Heart right ventricle (tissue), 16 donors: ENCODE measurements at places on chromosomes 12 and 14. TPM values are rescaled to one million over a fixed set of nuclear protein-coding genes. Genes with fewer than 3 reads are reported as not detected.

GRCh38 chr12:105316931-105317852 lies 13.3 kb upstream of the C12orf75 start:
- no peaks in the 10 kb centered on the region for H3K27me3 ChIP-seq
- H3K4me1 ChIP-seq: no peaks in the 10 kb centered on the region
- no peak for DNase-seq
- no peaks in the 10 kb centered on the region for H3K36me3 ChIP-seq
- no peak overlapping the region for H3K4me3 ChIP-seq
- H3K27ac ChIP-seq: no peak overlapping the region

DNA sequence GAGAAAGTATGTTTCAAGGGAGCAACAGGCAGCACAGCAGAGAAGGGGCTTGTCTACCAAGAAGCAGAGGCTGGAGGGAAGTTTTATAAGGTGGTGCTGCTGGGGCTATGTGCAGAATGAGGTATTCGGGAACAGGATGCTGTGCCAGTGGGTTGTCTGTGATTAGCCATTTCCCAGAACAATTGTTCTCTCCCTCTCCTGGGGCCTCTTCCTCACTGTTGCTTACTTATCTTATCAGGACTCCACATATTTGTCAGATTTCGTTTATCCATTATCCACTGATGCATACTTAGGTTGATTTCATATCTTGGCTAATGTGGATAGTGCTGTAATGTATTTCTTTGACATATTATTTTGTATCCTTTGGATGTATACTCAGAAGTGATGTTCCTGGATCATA lies 195.1 kb upstream of the RTL1 start:
- H3K36me3 ChIP-seq: no peaks in the 10 kb centered on the region
- no peak overlapping the region for H3K27ac ChIP-seq
- no peak overlapping the region for H3K4me3 ChIP-seq
- no peaks in the 10 kb centered on the region for H3K4me1 ChIP-seq

DNA sequence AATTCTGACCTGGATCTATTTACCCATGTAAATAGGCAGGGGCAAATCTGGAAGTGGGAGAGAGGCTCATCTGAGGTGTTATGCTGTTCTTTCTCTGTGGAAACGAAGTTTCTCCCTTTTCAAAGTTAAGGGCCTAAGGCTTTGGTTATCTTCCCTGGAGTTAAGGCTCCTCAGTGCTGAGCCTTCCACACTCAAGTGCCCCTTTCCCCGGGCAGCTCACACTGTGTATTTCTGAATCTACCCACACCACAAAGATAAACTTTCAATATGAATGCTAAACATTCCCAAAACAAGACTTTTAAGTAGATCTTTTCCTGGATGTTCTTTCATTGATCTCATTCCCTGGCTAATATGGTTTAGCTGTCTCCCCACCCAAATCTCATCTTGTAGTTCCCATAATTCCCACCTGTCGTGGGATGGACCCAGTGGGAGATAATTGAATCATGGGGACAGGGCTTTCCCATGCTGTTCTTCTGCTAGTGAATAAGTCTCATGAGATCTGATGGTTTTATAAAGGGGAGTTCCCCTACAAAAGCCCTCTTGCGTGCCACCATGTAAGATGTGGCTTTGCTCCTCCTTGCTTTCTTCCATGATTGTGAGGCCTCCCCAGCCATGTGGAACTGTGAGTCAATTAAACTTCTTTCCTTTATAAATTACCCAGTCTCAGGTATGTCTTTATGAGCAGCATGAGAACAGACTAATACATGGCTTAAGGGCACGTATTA lies 251.1 kb downstream of the NAV3 start:
- H3K36me3 ChIP-seq: no peaks in the 10 kb centered on the region
- no peak for DNase-seq
- no peaks in the 10 kb centered on the region for H3K4me1 ChIP-seq

GRCh38 chr14:104876251-104876699 lies 11.2 kb downstream of the CEP170B start:
- H3K27ac ChIP-seq: no peak overlapping the region
- H3K4me1 ChIP-seq: peaks cover 9% of the 10 kb centered on the region
- no peaks in the 10 kb centered on the region for H3K27me3 ChIP-seq
- DNase-seq: peak; percentile 28
- H3K4me3 ChIP-seq: no peak overlapping the region
- no peaks in the 10 kb centered on the region for H3K36me3 ChIP-seq

DNA sequence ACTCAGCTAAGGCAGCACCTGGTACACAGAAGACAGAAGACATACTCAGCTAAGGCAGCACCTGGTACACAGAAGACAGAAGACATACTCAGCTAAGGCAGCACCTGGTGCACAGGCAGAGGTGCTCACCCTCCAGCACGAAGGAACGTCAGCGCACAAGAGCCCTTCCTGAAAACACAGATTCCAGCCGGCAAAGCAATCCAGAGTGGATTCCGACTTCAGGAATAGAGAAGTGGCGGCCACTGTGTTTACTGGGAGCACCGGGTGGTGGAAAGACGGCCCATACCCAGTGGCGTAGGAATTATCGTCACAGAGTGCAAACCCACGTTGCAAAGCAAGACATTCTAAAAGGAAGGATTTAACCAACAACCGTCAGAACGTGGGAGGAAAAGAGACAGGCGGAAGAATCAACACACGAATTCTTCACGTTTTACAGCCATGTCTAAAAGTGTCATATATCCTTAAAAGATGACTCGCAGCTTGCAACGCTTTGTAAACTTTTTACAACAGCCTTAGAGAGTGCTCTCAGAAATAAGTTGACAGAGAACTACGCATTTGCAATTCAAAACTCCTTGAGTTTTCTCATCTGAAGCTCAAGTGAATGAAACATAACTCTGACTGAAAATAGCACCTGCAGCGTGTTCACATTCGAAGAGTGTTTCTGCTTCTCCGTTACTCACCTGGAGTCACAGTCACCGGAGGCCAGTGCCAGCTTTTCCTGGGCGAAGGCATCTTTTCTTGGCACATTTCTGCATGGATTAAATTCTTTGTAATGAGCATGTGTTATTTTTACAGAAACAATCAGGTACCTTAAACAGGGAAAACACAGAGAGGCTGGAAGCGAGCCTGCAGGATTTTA lies 55.8 kb upstream of the GALNT9 start:
- H3K4me1 ChIP-seq: no peaks in the 10 kb centered on the region
- no peak for DNase-seq
- H3K4me3 ChIP-seq: no peak overlapping the region
- H3K27ac ChIP-seq: no peak overlapping the region
- H3K27me3 ChIP-seq: peaks cover 8% of the 10 kb centered on the region
- no peaks in the 10 kb centered on the region for H3K36me3 ChIP-seq

- H3K27me3 ChIP-seq: no peaks in the 10 kb centered on the region
- no peaks in the 10 kb centered on the region for H3K4me1 ChIP-seq
- H3K27ac ChIP-seq: no peak overlapping the region
Observed at GRCh38 chr12:68113644-68114043, 45.9 kb downstream of the IFNG start.

GRCh38 chr12:57183939-57184725 lies 32.5 kb upstream of the NXPH4 start:
- no peak for DNase-seq
- no peak overlapping the region for H3K4me3 ChIP-seq
- H3K27me3 ChIP-seq: no peaks in the 10 kb centered on the region

GRCh38 chr14:23147676-23148075 lies 28.6 kb upstream of the CEBPE start:
- H3K27me3 ChIP-seq: no peaks in the 10 kb centered on the region
- peaks cover 28% of the 10 kb centered on the region for H3K4me1 ChIP-seq
- no peak overlapping the region for H3K27ac ChIP-seq
- DNase-seq: no peak

DNA sequence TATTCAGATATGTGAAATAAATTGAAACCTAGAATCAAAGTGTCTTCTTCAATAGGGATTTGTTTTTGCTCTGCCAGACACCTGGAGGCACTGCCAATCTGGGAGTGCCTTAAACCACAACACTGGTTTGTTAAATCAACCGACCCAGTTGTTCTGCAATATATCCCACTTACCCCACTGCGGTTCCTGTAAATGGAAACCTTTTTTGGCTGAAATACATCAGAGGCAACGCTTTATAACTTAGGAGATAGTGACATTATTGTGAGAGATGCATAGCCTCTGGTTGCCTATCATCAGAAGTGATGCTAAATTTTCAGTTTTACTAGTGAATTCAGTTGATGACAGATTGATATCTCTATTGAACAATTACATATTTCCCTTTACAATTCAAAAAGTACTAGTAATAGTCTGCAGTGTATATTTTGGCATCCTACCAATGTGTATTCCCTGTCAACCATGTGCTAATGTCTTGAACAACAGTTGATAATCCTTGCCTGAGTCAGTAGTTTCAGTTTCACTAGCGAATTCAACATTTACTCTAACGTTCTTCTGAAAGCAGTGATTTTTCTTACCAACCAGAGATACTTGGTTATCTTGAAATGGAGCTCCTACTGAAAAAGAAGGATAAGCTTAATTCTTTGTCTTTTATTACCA lies 30.5 kb downstream of the PPP2R5C start:
- no peak for DNase-seq
- H3K27ac ChIP-seq: peak overlapping the region; percentile 71
- H3K4me3 ChIP-seq: peak overlapping the region; percentile 10
- H3K27me3 ChIP-seq: no peaks in the 10 kb centered on the region
- peaks cover 24% of the 10 kb centered on the region for H3K4me1 ChIP-seq

- H3K4me3 ChIP-seq: no peak overlapping the region
- H3K27me3 ChIP-seq: no peaks in the 10 kb centered on the region
- peak overlapping the region; percentile 8 for H3K27ac ChIP-seq
- peaks cover 10% of the 10 kb centered on the region for H3K4me1 ChIP-seq
Observed at GRCh38 chr14:61615743-61616523, 79.4 kb upstream of the HIF1A start.

DNA sequence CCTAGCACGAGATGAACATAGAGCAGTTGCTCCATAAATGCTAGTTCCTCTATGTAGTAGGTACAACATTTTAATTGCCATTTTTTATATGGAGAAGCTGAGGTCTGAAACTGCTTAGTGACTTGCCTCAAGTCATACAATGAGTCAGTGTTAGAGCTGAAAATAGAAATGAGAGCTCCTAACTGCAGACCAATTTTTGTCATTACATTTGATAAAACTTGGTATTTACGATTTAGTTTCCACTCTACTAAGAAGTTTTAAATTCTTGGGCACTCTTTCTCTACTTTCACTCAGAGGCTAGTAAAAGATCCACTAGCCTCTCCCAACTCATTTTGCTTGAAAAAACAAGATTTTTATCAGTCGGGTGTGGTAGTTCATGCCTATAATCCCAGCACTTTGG lies 8.1 kb upstream of the TMED10 start:
- no peak for DNase-seq
- H3K27me3 ChIP-seq: no peaks in the 10 kb centered on the region
- no peak overlapping the region for H3K4me3 ChIP-seq
- H3K36me3 ChIP-seq: no peaks in the 10 kb centered on the region
- H3K4me1 ChIP-seq: no peaks in the 10 kb centered on the region
- H3K27ac ChIP-seq: no peak overlapping the region

DNA sequence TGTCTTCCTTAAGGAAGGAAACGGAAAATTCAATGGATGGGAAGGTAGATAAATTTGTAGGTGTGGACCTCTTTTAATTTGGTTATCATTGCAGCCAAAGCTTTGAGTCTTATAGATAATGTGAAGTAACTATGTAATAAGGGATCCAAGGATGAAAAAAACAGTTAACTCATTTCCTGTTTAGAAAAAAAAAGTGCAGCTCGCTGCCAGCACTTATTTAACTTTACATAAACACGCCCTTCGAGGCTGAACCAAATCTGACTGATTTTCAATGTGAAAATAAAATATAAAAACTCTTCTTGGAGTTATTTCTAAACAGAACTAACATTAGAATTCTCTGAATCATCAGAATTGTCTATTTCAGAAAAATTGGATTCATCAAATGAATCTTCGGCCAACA lies 7.0 kb downstream of the NUBPL start:
- no peaks in the 10 kb centered on the region for H3K36me3 ChIP-seq
- no peak overlapping the region for H3K4me3 ChIP-seq
- H3K4me1 ChIP-seq: peaks cover 16% of the 10 kb centered on the region
- peak overlapping the region; percentile 24 for H3K27ac ChIP-seq
- DNase-seq: no peak

DNA sequence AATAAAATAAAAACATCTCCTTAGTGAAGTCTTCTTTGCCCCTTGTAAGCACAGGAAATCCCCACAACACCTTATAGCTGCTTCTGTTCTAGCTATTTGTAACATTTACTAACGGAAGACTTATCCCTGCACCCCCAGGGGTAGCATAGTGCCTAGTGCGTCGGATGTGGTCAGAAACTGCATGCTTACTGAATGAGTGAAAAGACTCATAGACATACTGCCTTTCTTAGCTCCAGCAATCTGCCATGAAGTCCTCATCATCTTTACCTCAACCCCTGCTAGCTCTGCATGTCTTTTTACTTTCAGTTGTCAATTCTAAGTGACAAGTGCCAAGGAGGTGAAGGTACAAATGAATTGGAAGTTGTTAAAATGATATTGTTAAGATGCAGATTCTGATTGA lies 12.9 kb downstream of the RIOX1 start:
- no peak for DNase-seq
- no peak overlapping the region for H3K4me3 ChIP-seq
- no peak overlapping the region for H3K27ac ChIP-seq
- peaks cover 26% of the 10 kb centered on the region for H3K36me3 ChIP-seq
- H3K4me1 ChIP-seq: no peaks in the 10 kb centered on the region
- H3K27me3 ChIP-seq: no peaks in the 10 kb centered on the region

GRCh38 chr14:50823762-50824636 lies 7.0 kb downstream of the NIN start:
- peak overlapping the region; percentile 43 for H3K27ac ChIP-seq
- H3K4me1 ChIP-seq: peaks cover 78% of the 10 kb centered on the region
- no peak for DNase-seq
- peak overlapping the region; percentile 7 for H3K4me3 ChIP-seq
- H3K27me3 ChIP-seq: no peaks in the 10 kb centered on the region

GRCh38 chr14:77950371-77951063 lies 150.6 kb downstream of the ADCK1 start:
- no peak for DNase-seq
- no peaks in the 10 kb centered on the region for H3K36me3 ChIP-seq
- no peaks in the 10 kb centered on the region for H3K27me3 ChIP-seq
- H3K27ac ChIP-seq: no peak overlapping the region

MTERF2 gene
- 26.0 TPM for total RNA-seq

BHLHE41 gene
- 54.0 TPM for total RNA-seq

SAMD15 gene
- 0.15 TPM for total RNA-seq

RAD51AP1 gene
- total RNA-seq: 0.59 TPM

TAS2R13 gene
- 0.30 TPM for total RNA-seq

SERPINA10 gene
- total RNA-seq: not detected

OR4N2 gene
- total RNA-seq: not detected

CEBPE gene
- 0.53 TPM for total RNA-seq

ZDHHC22 gene
- not detected for total RNA-seq

PPP1R36 gene
- total RNA-seq: 0.85 TPM

DPY19L2 gene
- total RNA-seq: 55.5 TPM

GPX2 gene
- not detected for total RNA-seq

NPFF gene
- not detected for total RNA-seq
